ENCODE measurements at places on chromosomes 12 and 14. TPM values are rescaled to one million over a fixed set of nuclear protein-coding genes. Genes with fewer than 3 reads are reported as not detected.

PAX9 gene
- total RNA-seq: not detected

GALNT4 gene
- total RNA-seq: 10.8 TPM

DDX23 gene
- total RNA-seq: 62.4 TPM

NFE2 gene
- total RNA-seq: 0.17 TPM

C12orf60 gene
- 1.5 TPM for total RNA-seq

PIP4K2C gene
- total RNA-seq: 9.0 TPM

FZD10 gene
- total RNA-seq: not detected

SCNN1A gene
- total RNA-seq: 0.26 TPM

REP15 gene
- total RNA-seq: 0.99 TPM

APOLD1 gene
- total RNA-seq: 1.5 TPM

OLR1 gene
- 1.2 TPM for total RNA-seq

MAPK1IP1L gene
- total RNA-seq: 16.5 TPM

TFCP2 gene
- 9.4 TPM for total RNA-seq

SERPINA9 gene
- total RNA-seq: not detected

BCL11B gene
- under 0.01 TPM for total RNA-seq

CNPY2 gene
- 48.2 TPM for total RNA-seq

SLC25A21 gene
- total RNA-seq: 0.50 TPM

PRR4 gene
- 0.77 TPM for total RNA-seq

SLC10A1 gene
- total RNA-seq: not detected

CHURC1 gene
- total RNA-seq: 47.8 TPM

EML5 gene
- total RNA-seq: 0.66 TPM

RIN3 gene
- 5.4 TPM for total RNA-seq

CCDC196 gene
- not detected for total RNA-seq

IAPP gene
- not detected for total RNA-seq

PRB3 gene
- total RNA-seq: not detected

LRR1 gene
- 9.5 TPM for total RNA-seq

CLEC9A gene
- total RNA-seq: not detected

TSPAN9 gene
- total RNA-seq: 35.2 TPM

NINJ2 gene
- 1.3 TPM for total RNA-seq

PRPH gene
- 0.50 TPM for total RNA-seq

Data from fibroblast of lung (primary cell).